Pulmonary artery endothelial cell (primary cell): ENCODE measurements at places on chromosomes 13 and 19.

- DNase-seq: peak; percentile 94
Observed at GRCh38 chr19:2462635-2463421, 6.1 kb upstream of the LMNB2 start.

GRCh38 chr19:45897261-45897812 lies 5.1 kb downstream of the MYPOP start:
- DNase-seq: no peak

DNA sequence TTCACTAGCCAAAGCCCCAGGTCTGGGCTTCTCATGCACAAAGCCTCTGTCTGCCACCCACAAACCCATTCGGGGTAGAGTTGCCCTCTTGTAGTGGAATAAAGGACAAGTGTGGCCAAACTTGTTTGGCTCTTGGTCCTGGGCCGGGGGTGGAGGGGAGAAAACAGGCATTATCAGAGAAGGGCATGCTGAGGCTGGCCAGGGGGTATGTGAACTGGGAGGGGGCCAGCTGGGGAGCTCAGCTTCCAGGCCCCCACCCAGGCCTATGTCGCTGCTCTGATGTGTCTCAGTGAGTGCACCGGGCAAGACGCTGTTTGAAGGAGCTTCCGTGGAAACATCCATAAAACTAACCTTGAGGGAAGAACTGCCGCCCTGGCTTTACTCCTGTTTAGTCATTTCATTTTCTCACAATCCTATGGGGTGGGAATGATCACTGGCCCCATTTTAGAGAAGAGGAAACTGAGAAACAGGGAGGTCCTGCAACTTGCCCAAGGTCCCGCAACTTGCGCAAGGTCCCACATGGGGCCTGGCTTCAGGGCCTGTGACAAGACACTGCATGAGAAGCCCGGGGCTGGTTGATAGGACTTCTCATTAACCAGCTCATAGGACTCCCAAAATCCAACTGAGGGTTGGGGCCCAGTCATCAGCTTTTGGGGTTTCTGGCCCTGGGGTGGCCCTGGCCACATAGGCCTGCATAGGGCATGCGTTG lies 30.8 kb downstream of the CCNE1 start:
- DNase-seq: no peak

DNA sequence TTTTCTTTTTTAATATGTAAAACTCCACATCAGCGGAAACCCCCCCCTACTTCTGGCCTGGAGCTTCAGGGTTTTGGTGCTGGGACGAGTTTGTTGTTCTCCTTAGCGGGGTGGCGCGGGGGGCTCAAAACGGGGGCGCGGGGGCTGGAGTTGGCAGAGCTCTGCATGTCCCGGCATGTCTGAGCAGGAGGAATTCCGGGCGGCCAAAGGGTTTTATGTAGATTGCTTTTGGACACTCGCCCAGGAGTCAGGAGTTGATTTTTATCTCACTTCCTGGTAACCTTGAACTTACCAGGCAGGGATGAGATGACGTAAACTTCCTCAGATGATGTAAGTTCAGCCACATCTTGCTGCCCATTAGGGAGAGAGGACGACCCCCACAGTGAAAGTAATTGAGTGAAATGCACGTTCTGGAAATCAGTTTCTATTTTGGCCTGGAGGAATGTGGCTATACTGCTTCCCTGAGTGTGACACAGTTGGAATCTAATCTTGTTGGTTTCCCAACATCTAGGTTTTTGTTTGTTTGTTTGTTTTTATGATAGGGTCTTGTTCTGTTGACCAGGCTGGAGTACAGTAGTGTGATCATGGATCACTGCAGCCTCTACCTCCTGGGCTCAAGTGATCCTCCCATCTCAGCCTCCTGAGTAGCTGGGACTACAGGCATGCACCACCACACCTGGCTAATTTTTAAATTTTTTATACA lies 21.0 kb upstream of the GDF15 start:
- peak; percentile 99 for DNase-seq

DNA sequence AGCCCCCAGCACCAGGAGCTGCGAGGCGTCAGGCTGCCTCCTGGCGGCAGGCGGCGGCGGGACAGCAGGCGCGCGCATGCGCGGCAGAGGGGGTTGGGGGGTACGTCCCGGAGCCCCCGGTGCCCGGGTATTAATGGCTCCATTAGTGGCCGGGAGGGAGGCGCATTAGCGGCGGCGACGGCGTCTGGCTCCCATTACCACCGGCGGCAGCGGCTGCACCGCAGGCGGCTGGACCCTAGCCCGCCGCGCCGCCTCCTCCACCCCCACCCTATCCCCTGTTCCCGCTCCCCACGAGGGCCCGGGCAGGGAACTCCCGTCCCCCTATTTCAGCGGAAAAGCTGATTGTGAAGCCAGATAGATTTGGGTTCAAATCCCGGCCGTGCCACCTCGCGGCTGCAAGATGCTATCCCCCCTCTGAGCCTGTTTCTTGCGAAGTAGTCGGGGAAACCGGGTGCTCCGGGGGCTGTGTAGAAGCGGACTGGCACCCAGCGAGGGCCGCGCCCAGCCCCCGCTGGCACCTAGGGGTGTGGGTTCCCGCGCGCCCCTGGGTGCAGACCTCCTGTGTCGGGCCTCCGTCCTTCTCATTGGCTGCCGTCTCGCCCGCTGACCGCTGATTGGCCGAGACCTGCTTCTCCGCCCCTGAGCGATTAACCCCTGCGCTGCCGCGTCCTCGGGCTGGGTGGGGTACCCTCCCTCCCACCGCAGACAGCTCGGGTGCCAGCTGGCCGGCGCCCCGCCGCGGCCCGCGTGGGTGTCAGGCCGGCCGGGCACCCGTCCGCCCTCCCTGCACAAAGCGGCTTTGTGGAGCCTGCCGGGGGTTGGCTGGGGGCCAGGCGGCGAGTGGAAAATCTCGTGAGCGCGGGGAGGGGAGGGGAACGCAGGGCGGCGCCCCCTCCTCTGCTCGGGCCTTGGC lies 11.1 kb downstream of the CIC start:
- DNase-seq: no peak

- peak; percentile 79 for DNase-seq
Observed at GRCh38 chr13:106617561-106617960, 49.6 kb upstream of the ARGLU1 start.

GRCh38 chr19:41376241-41376997 lies at the start of gene TMEM91:
TSS of gene TMEM91 (plus strand) at chr19:41376533. CDS start at chr19:41378310, 1,777 bp downstream.
- DNase-seq: no peak

DNA sequence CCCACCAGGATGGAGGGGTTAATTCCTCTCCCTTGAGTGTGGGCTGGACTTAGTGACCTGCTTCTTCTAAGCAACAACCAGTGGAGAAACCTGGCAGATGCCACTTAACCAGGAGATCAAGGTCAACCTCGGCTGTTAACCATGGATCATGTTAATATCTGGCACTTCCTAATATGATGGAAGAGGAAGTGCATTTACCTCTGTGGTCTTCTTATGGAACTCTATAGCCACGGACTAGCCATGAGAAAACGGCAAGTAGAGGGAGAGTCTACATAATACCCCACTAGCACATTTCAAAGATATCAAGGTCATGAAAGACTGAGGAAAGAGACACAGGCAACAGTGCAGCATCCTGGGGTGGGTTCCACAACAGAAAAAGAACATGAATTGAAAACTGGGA lies 31.4 kb downstream of the MLLT1 start:
- no peak for DNase-seq

DNA sequence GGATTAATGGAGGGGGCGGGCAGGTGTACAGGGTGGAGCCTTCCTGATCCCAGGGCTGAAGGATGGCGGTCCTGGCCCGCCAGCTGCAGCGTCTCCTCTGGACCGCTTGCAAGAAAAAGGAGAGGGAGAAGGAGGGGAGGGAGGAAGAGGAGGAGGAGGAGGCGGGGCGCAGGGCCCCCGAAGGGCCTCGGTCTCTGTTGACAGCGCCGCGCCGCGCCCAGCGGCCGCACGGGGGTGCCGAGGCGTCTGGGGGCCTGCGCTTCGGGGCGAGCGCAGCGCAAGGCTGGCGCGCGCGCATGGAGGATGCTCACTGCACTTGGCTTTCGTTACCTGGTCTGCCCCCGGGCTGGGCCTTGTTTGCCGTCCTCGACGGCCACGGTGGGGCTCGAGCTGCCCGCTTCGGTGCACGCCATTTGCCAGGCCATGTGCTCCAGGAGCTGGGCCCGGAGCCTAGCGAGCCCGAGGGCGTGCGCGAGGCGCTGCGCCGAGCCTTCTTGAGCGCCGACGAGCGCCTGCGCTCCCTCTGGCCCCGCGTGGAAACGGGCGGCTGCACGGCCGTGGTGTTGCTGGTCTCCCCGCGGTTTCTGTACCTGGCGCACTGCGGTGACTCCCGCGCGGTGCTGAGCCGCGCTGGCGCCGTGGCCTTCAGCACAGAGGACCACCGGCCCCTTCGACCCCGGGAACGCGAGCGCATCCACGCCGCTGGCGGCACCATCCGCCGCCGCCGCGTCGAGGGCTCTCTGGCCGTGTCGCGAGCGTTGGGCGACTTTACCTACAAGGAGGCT lies at the start of gene PPM1N:
TSS of gene PPM1N (plus strand) at position 33 of the 785 bp plus-strand sequence. CDS start at position 63, 30 bp downstream.
- no peak for DNase-seq

- DNase-seq: peak; percentile 82
Observed at GRCh38 chr19:2578901-2579677, 103.2 kb downstream of the GADD45B start.

DNA sequence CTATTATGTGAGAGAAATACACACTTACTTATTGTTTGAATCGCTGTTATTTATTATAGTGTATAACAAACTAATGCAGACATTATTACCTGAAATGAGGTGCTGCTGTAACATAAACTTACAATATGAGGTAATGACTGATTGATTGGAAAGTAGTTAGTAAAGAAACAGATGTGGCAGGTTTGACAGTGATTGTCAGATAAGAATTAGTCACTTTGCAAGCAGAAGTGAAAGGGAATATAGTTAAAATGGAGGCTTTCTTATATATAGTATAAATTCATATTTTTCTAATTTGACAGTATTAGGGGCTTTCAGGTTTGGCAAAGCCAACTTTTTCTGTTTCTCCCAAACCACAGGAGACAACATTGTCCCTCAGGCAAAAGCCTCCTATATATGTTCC lies 20.6 kb downstream of the MIR17HG start:
- no peak for DNase-seq
